PC-9 (cell line): ENCODE measurements at places on chromosomes 13 and 19. TPM values are rescaled to one million over a fixed set of nuclear protein-coding genes. Genes with fewer than 3 reads are reported as not detected.

Gene ZNF230
- total RNA-seq = 4.0 and 4.8 TPM in 2 replicates

Gene CERS1
- 2.7 and 4.9 TPM in 2 replicates for total RNA-seq

Gene PALM3
- 25.0 and 28.8 TPM in 2 replicates for total RNA-seq

Gene ZNF607
- 10.6 and 12.5 TPM in 2 replicates for total RNA-seq

Gene METTL21C
- not detected in 2 replicates for total RNA-seq

Gene URAD
- total RNA-seq = not detected in 2 replicates

Gene CDK8
- total RNA-seq = 14.8 and 16.8 TPM in 2 replicates

Gene OR7C1
- not detected in 2 replicates for total RNA-seq

Gene NCAN
- total RNA-seq = not detected in 2 replicates

Gene CTXN1
- total RNA-seq = 54.5 and 71.2 TPM in 2 replicates

Gene KIR2DL3
- not detected in 2 replicates for total RNA-seq
